ENCODE measurements at places on chromosomes 5 and 9.
A peak's percentile ranks its signal among the peaks of the same experiment; 100 is the strongest.

DNA sequence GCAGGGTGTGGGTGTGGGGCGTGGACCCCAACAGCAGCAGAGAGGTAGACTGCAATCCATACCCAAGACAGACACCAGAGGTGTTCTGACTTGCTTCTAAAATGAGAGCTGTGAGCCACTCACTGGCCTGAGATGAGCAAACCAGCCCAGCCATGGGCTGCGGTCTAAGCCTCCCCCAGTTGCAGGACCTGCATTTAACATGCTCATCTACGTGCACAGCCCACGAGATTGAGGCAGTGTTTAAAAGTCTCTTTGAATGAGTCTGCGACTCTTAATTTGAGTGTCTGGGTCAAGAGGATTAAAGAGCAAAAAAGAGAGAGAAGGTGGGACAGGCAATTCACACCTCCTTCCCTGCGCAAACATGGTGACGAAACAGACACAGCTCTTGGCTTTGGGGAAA lies 5.9 kb downstream of the SURF4 start:
- no peak for DNase-seq

DNA sequence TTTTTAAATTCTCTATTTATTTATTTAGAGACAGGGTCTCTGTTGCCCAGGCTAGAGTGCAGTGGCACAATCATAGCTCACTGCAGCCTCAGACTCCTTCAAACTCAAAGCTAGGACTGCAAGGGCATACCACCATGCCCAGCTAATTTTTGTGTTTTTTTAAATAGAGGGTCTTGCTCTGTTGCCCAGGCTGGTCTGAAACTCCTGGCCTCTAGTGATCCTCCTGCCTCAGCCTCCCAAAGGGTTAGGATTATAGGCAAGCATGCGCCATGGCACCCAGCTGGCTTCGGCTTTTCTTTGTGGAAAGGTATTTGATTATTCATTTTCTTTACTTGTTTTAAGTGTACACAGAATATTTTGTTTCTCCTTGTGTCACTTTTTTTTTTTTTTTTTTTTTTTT lies 5.2 kb downstream of the ZNF346 start:
- no peak for DNase-seq

DNA sequence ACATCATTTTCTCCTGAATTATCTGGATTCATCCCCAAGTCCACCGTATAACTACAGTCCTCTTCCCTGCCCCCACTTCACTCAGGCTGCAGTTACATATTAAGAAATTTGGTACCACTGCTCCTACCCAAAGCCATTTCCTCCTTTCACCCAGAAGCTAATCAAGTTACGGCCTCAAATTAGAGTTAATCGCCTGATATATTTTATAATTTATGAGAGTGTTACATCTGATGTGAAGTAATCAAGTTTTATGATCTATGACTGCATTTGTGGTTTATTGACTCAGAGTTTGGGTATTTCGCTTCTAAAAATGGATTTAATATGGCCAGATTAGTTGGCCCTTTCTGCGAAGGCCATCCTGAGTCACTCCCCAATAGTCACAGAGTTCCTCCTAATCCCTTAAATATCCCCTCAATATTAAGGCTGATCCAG lies 223.6 kb upstream of the KIF2A start:
- no peak for DNase-seq

- no peak for DNase-seq
Measured at GRCh38 chr9:137454145-137454596, 5.0 kb downstream of the NSMF start.

DNA sequence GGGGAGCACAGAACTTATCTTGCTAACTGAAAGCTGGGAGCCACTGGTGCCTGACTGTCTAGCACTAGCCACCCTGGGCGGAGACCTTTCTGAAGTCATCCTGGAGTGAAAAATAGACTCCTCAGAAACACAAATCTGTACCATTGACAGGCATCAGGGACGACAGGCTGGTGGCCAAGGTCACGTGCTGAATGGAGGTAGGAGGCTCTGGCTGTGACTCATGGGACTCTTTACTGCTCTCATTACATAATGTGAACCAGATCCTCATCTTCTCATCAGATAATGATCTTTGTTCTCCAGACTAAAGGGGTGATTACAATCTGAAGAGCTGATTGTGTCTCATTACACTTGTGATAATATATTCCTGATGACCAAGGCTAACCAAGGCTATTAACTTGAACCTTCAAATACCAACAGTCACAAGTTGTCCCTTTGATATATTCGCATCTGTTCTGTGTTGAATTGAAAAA lies 91.8 kb downstream of the SEMA5A start:
- no peak for DNase-seq

GRCh38 chr5:6632324-6632887 lies 438 bp downstream of the NSUN2 start:
- DNase-seq = no peak

GRCh38 chr5:172503925-172504700 lies 49.8 kb upstream of the SH3PXD2B start:
- no peak for DNase-seq

GRCh38 chr5:134590992-134591659 lies 41.5 kb downstream of the SAR1B start:
- no peak for DNase-seq

GRCh38 chr5:150441813-150442698 lies 7.5 kb downstream of the RPS14 start:
- DNase-seq = no peak

DNA sequence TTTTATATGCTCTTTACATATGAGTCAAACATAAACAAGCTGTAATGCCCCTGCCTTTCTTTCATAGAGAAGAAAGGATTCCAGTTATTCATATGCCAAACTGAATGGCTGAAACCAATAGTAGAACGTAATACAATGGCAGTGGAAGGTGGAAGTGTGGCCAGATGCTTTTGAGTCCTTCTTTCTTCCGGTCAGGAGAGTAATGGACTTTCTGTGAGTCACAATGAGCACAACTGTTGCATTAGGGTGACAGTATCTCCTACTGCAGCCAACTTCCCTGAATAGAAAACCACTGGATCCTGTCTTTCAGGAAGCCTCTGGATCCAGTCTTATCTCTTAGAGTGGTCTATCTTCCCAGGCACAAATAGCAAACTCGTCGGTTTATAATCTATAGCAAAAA lies 855.2 kb downstream of the MAT2B start:
- DNase-seq = no peak

- no peak for DNase-seq
Measured at GRCh38 chr9:22446950-22447617, 460 bp downstream of the DMRTA1 start.

GRCh38 chr5:134459010-134459403 lies 47.3 kb upstream of the CDKN2AIPNL start:
- no peak for DNase-seq

- no peak for DNase-seq
Measured at GRCh38 chr5:150531686-150532085, 23.8 kb downstream of the NDST1 start.

DNA sequence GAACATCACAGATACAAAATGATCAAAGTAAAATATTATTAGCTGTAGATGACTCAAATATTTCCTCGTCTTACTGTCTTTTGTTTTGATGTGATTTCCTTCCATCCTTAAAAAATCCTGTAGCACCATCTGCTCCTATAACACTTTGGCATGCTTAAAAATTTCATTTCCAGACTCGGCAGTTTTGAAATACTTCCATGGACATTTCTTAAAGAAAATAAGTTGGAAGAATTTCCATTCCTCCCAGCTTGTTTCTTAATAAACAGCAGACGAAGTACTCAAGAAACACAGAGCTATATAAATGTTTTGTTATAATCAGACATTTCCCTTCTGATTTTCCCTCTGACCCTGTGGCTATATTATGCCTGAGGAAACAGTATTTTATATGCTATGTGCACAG lies 41.2 kb upstream of the SVEP1 start:
- no peak for DNase-seq

DNA sequence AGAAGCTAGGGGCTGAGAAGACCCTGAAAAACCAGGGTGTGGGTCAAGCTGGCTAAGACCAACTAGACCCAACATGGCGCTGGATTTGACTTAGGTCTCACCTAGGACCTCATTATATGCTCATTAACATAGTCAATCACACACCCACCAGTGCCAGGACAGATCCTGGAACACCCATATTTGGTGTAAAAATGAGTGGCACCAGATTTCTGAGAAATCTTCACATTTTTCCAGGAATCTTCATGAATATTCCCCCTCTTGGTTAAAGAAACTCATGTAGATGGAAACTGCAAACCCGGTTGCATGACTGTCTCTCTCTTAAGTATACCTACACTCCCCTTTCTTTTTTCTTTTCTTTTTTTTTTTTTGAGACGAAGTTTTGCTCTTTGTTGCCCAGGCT lies 17.9 kb upstream of the RAB14 start:
- DNase-seq = no peak

- DNase-seq = no peak
Measured at GRCh38 chr5:68953231-68953874, 140.5 kb upstream of the SLC30A5 start.

- no peak for DNase-seq
Measured at GRCh38 chr5:108546939-108547338, 165.0 kb upstream of the FBXL17 start.

GRCh38 chr5:129141078-129141477 lies 46.5 kb downstream of the ISOC1 start:
- no peak for DNase-seq

- peak; percentile 78 for DNase-seq
Measured at GRCh38 chr9:137150617-137151457, 11.9 kb downstream of the GRIN1 start.

DNA sequence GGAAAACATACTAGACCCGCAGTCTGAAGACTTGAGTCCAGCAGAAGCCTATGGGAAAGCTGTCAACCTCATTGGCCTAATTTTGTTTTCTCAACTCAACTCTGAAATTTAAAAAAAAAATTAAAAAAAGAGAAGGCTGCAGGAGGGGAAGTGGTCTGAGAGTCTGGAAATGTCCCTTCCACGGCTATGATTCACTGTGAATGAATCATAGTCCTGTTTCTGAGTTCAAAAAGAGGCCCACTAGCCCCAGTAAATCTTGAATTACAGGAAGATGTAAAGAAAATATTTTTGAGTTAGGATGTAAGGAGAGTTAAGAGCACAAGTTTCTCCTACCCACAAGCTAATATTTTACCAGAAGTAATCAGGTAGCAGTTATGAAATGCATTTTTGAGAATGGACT lies 565.5 kb upstream of the DMAC1 start:
- DNase-seq = no peak

GRCh38 chr5:100900796-100901781 lies 2.0 kb downstream of the ST8SIA4 start:
- DNase-seq = peak; percentile 88

DNA sequence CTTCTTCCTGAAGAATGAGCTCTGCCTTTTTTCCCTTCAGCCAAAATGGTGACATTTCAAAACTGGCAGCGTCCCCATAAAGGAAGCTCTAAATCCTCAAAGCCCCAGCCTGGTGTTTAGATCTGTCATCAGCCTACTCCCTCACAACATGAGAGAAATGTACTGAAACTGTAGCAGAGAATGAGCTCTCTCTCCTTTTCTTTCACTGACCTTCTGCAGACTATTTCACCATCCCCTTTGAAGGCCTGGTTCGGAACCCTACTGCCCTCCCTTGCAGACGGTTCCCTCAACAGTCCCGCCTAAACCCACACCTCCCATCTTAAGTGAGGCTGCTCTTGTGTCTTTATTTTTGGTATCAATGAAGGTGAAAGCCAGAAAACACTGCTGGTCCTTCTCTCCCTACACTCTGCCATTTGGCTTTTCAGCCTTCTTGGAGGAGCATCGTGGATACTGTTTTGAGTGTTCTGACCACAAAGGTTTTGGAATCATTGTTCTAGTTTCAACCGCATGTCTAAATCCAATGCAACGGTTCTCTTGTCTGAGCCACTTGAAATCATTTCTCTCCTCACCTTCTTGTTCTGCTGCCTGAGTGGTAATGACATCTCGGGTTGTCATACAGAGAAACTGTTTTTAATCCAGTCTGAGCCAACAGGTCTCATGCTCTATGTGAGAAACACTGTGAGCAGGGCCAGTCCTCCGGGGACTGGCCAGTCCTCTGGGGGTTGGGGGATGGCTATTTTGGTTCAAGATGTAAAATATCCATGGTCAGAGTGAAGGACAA lies 39.0 kb downstream of the ITK start:
- no peak for DNase-seq

DNA sequence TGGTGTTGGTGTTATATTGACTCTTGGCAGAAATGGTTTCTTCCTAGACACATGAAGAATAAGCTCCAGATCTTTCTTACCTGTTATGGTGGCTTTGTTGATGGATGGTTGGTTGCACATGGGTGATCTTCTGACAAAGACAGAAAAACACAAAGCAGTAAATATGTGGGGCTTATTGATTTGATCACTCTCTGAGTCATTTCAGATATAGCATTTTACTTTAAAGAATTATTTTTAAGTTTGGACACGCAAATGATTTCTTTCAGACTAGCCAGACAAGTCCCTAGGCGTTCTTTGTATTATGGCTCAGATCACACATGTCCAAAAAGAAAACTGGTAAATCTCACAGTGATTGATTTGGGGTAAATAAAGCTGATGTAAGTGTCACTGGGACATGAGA lies 597.6 kb downstream of the RAB3C start:
- DNase-seq = no peak

DNA sequence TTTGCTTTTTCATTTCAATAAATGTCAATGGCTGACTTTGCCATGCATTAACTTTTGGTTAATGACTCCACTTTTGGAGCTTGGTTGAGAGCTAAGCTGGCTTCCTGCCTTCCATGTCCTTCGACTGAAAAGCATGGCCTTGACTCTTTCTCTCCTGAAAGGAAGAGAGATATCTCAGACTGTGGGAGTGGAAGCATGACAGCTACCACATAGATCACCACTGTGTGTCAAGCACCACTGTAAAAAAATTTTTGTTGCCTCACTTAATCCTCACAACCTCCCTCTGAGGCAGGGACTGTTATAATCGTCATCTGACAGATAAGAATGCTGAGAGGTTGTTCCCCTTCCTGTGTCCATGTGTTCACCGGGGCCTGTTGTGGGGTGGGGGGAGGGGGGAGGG lies 184.8 kb downstream of the RORB start:
- no peak for DNase-seq

DNA sequence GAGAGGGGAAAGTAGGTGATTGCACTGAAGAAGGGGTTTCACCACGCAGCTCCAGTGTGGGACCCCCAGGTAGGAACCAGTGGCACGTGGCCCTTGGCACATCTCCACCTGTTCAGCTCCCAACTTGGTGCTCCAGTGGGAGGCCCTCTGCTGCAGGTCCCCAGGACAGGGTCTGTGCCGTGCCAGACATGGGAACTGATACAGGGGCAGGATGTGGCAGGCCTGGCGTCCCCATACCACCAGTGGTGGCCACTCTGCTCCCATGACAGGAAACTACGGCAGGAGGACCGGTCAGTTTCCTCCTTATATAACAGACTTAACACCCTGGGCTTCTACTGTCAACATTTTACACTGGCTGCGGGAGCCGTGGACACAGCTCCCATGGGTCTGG lies 67.3 kb downstream of the PSMB7 start:
- DNase-seq = no peak

DNA sequence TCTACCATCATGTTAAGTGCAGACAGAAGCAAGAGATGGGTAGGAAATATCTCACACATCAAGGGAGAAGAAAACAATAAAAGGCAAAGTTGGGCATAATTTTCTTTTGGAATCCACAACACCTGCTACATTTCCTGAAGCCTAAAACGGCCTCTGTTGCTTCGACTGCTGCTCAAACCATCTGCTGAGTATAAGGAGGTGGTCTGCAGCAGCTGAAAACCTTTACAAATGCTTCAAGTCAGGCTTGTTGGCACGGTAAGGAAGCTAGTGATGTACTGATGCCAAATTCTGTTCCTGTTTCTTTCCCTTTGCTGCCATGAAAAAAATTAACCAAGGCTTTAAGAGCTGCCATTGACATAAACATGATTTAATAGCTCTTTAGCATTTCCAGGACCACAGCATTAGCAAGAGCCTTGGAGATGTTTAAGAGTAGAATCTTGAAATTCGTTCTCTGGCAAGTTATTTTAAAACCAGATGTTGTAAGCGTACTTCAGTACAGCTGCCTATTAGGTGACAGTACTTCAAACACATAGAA lies 75.6 kb downstream of the DMRTA1 start:
- no peak for DNase-seq

All from bone marrow (tissue), 2 donors.